ENCODE measurements at places on chromosomes 3 and 15.

GRCh38 chr3:87797872-87798566 lies 260.8 kb downstream of the CGGBP1 start:
- no peak for DNase-seq

DNA sequence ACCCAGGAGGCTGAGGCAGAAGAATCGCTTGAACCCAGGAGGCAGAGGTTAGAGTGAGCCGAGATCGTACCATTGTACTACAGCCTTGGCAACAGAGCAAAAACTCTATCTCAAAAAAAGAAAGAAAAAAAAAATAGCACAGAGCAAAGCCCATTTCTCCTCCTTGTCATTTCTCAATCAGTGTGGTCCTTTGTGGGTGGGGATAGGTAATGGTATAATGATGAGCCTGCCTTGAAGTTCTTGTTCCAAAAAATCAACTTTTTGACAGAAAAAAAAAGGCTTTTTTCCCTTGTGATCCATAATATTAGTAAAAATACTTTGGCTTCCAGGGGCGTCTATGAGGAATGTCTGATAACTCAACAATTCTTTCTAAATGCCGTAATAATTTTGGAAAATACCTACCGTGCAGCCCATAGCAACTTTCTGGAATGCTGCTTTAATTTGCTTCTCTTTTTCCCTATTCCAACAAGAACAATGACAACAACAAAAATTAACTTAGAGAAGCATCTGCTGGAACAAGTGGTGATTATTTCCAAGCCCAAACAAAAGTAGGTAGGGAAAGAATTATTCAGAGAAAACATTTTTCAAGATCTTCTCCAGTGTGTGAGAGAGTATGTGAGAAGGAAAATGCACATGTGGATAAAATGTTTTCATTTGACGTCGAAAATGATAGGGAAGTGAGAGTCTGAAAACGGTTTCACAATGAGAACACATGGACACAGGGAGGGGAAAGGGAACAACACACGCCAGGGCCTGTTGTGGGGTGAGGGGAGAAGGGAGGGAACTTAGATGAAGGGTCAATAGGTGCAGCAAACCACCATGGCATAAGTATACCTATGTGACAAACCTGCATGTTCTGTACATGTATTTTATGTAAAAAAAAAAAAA lies 337.8 kb downstream of the RBMS3 start:
- DNase-seq: no peak

- DNase-seq: no peak
These were observed 97.8 kb upstream of the AADACL2 start for GRCh38 chr3:151635905-151636304.

GRCh38 chr3:172317481-172317880 lies 130.8 kb downstream of the GHSR start:
- no peak for DNase-seq

DNA sequence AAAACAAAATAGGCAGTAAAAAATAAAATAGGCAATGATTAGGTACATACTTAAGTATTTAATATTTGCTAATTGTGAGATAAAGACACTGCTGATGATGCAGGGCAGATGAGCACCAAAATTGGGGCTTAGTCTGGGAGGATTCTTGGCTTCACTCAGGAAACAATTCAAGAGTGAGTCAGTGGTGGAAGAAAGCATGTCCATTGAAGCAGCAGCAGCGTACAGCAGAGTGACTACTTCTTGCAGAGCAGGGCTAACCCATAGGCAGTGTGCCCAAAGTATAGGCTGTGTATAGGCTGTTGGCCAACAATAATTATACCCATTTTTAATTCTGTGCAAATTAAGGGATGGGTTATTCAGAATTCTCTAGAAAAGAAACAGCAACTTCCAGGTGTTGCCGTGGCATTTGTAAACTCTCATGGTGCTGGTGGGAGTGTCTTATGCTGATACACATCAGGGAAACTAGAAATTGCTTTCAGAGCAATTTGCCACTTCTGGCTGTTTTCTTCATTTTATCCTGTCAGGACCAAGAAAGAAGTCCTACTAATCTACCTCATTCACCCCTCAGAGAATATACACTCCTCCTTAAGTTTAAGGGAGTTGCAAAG lies 317.3 kb upstream of the NAALADL2 start:
- DNase-seq: no peak

DNA sequence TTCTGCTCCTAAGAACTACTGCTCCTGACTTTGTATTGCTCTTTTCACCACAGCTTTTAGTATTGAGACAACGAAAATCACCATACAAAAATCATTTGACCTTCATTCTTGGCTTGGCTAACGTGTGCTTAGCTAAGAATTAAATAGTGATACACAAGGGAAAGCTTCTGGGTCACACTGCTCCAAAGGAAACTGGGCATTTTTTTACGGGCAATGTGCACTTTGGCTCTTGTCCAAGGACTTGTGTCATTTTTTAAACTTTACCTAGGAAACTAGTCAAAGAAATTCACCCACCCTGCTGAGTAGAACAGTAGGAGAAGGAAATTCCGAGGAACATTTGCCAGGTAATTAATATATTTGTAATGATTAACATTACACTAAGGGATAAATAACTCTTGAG lies 19.8 kb downstream of the WDR72 start:
- DNase-seq: no peak

DNA sequence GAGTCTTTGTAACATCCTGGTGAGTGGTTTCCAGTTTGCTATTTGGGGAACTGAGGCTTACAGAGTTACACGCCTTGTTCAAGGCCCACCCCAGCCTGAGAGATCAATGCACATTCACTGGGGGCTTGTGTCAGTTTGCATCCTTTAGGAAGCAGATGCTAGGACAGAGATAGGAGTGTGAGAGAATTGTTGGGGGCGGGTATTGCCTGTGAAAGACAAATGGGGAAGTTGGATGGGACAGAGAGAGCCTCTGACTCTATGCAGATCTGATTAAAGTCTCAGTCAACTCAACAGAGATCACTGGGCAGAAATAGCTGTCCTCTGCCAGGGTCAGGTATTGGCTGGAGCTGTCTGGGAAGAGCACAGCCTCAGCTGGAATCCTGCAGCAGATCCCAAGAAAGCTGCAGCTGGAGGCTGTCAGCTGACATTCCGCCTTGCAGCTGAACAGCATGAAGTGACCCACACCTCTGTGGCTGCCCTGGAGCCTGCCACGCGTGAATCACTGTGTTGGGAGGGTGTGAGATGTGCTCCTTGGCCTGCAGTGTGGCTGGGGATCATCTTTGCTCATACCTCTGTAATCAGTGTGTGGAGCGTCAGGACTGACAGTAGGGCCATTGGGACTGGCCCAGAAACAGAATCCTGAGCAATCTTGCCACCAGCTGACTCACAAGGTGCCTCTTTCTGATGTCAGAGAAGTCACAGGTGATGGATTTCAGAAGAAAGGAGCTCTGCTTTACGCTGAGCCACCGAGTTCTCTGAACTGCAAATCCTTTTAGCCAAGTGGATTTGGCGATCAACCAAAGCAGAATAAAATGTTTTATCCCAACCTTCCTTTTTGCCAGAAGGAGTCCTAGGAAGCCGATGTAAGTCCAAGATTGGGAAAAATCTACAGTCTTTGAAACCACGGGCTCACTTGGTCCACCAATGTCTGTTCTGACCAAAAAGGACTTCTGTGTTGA lies 284.1 kb upstream of the LRRFIP2 start:
- no peak for DNase-seq

DNA sequence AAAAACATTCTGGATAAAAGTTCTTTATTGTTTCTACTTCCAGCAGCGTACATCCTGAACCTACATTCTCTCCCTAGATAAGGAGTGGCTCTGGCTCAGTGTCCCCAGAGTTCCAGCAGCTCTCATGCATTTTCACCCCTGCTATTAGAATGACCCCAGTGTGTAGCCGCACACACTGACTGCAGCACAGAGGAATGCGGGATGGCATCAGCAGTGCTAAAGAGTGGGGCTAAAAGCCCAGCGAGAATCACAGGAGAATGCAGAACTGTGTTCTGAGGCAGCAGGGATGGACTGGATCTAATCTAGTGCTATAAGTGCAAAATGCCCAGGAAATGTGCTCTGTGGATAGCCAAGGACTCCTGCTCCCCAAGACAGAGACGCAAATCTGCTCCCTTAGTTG lies 66.4 kb upstream of the TJP1 start:
- DNase-seq: no peak

- no peak for DNase-seq
These were observed 166.1 kb downstream of the PYDC2 start for GRCh38 chr3:191627064-191627463.

GRCh38 chr3:182508919-182509711 lies 284.2 kb upstream of the ATP11B start:
- no peak for DNase-seq

Measured in activated CD4-positive, alpha-beta T cell treated with anti-CD3 and anti-CD28 coated beads, Interleukin-2, amount 50 U/mL, for 1 hour (primary cell).